ENCODE measurements at places on chromosomes 13 and 19.
A peak's percentile ranks its signal among the peaks of the same experiment; 100 is the strongest.

GRCh38 chr19:48495396-48495795, 16.2 kb downstream of the LMTK3 start:
- no peak for DNase-seq

- DNase-seq = no peak
These were observed 28.2 kb upstream of the PSG7 start for GRCh38 chr19:42965176-42965575.

GRCh38 chr19:6015841-6016545, 38.1 kb upstream of the RANBP3 start:
- DNase-seq = no peak

DNA sequence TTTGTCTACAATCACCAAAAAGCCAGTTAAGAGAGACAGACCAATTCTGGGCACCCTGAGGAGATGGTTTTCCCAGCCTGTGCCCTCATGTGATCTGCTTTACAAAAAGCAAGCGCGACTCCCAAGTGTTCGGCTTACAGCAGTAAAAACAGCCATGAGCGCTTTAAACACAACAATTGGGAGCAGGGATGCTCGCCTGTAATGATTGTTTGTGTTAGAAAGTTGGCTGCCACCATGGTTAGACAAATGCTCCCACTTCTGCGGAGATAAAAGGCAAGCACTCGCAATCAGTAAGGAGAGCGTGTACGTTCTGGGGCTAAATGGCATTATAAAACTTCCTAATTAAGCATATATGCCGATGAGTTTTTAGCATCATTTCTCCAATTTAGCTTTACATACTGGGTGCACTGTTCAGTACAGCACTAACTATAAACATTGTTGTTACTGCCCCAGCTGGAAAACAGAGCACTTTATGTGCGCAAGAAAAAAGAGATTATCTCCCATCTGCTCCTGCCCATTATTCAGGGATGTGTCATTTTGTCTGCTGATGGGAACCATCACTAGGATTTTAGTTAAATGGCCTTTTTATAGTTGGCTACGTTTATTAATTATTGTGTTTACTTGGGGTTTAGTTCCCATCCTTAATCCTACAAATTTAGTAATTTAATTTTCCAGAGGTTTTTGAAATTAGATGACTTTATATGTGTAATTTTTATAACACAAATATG, 309.3 kb upstream of the MAB21L1 start:
- DNase-seq = no peak

GRCh38 chr13:76991432-76991795, 467 bp upstream of the CLN5 start:
- peak; percentile 48 for DNase-seq

DNA sequence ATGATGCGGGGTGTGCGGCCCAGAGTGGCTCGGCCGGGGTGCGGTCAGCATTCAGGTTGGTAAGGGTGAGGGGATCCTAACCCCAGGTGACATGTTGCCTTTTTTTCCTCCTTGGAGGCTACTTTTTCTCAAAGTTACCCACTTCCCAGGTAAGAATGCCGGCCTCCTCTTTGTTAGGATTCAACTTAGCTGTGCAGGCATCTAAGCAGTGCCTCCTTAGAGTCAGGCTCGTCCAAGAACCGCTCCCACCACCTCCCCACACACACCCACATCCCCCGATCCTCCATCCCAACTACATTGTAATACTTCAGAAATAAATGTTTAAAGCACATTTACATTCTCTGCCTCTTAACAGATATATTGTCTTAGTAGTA, 733 bp upstream of the ENOX1 start:
- DNase-seq = no peak

- no peak for DNase-seq
These were observed 60.8 kb downstream of the C13orf42 start for GRCh38 chr13:51050021-51050830.

- no peak for DNase-seq
These were observed 138.7 kb downstream of the KDM4B start for GRCh38 chr19:5107432-5108122.

- DNase-seq = no peak
These were observed 10.1 kb downstream of the RPS28 start for GRCh38 chr19:8331263-8331845.

DNA sequence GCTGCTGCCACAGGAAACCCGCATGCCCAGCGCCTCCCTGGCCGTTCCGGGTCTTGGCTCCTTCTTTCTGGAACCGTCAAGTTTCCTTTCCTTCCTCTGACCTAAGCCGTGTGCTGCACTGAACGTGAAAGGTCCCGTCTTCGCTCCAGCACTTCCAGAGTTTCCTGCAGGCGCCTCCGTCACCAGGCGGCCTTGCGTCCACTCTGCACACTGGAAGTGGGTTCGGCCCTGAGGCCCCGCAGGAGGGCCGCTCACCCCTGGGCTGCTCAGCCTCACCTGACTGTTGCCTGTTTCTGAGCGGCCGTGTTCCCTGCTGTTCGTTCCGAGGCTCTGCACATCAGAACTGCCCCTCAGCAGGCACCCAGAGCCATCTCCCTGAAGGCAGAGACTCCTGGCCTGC, 12.3 kb upstream of the MEX3D start:
- no peak for DNase-seq

- DNase-seq = no peak
These were observed 116.6 kb downstream of the PCDH17 start for GRCh38 chr13:57748096-57748495.

- peak; percentile 1 for DNase-seq
These were observed 54.3 kb downstream of the SLAIN1 start for GRCh38 chr13:77751513-77752456.

DNA sequence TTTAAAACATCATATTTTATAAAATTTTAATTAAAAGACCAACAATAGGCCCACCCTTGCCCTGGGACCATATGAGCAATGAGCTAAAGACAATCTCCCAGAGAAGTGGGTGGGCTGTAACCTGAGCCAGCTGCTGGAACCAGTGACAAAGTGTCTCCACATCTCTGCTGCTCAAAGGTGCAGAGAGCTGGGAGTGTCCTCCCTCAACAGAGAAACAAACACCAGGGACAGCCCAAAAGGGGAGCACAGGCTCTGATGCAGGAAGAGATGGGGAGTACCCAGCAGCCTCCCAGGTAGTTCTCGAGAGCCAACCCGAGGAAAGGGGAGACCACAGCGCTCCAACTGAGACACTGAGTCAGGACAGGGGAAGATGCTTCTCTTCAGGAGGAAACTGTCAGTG, 39.1 kb downstream of the DOCK9 start:
- no peak for DNase-seq

GRCh38 chr19:17753976-17754375, 2.7 kb downstream of the FCHO1 start:
- DNase-seq = no peak

DNA sequence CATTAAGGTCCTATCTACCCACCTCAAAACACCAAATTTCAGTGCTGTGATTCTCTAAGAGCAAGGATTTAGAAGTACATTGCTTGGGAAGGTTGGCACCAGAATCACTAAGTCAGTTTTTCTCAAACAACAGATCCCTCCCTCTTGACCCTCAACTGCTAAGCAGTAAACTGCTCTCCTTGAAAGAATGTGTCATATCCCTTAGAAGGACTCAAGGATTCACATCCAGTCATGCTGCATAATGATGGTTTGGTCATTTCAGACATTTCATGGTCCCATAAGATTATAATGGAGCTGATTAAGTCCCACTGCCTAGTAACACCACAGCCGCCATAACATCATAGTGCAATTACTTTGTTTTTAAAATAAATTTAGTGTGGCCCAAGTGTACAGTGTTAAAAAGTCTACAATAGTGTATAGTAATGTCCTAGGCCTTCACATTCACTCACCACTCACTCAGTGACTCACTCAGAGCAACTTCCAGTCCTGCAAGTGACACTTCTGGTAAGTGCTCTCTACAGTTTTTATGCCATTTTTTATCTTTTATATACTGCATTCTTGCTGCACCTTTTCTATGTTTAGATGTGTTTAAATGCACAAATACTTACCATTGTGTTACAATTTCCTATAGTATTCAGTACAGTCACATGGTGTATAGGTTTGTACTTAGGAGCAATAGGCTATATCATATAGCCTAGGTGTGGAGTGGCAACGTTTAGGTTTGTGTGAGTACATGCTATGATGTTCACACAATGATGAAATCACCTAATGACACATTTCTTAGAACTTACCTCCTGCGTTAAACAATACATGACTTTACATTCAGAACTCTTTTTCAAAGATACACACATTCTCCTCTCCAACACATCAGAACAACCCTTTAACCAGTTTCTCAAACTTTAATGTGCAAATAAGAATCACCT, 15.7 kb upstream of the CCDC169 start:
- DNase-seq = no peak

- DNase-seq = no peak
These were observed 21.8 kb downstream of the HCN2 start for GRCh38 chr19:611481-611868.

GRCh38 chr19:20422216-20423205, 143.1 kb downstream of the ZNF737 start:
- DNase-seq = no peak

GRCh38 chr13:40389081-40389641, 277.3 kb downstream of the FOXO1 start:
- DNase-seq = peak; percentile 23

- no peak for DNase-seq
These were observed 54.0 kb downstream of the RFX2 start for GRCh38 chr19:6056282-6056741.

- no peak for DNase-seq
These were observed 9.8 kb upstream of the MZF1 start for GRCh38 chr19:58582985-58583384.

GRCh38 chr13:110575322-110576069, 14.0 kb upstream of the RAB20 start:
- no peak for DNase-seq

DNA sequence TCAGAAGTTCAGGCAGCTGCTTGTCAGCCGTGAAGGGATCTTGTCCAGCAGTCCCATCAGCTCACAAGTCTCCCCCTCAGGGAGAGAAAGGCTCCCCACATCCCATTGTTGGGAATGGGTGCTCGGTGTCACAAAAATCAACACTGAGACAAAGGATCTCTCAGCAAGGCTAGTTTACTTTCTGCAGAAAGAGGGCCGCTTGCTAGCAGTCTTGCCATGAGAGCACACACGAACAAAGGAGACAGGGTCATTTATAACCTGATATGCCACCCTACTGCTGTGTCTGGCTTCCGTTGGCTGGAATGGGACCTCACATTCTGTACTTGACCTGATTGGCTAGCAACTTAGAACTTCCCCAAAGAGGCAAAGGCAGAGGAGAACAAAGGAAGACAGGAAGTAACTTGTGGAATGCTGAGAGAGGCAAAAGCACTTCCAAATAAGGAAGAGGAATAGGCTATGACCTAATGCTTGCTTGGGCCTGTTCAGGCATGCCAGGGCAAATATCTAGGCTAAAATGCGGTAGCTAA, 8.7 kb upstream of the IGFL3 start:
- DNase-seq = no peak

DNA sequence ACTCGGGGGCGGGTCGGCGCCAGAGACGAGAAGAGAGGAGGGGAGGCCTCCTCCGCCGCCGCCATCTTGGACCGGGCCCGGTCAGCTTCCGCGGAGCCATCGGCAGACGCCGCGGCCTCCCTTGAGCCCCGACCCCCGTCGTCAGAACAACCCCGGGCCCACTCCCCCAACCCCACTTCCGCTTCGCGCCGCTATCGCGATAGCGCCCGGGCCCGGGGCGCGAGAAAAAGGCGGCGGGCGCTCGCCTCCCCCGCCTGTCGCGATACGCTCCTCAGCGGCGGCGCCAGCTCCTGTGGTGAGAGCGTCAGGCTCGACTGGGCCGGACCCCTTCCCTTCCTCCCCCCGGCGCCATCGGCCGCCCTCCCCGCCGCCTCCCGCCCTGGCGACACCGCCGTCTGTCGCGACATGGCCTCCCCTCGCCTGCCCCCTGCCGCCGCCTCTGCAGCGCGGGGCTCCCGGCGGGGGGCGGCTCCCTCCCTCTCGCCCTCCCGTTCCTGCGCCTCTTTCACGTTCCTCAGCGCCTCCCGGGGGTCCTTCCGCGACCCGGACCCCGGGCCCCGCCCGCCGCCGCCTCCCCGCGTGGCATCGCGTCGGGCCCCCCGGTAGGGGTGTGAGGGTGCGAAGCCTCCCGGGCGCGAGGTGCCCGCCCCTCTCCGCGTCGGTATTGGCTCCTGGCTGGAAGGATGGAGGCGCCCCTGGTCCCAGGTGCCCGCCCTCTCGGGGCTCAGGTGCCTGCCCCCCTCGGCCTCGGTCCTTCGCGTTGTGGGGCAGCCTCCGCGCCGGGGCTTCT, at the start of gene CNOT3:
Gene CNOT3 (plus strand): TSS at position 64 of the 790 bp plus-strand sequence. CDS start 5,217 bp downstream, outside the sequence.
- DNase-seq = peak; percentile 39

DNA sequence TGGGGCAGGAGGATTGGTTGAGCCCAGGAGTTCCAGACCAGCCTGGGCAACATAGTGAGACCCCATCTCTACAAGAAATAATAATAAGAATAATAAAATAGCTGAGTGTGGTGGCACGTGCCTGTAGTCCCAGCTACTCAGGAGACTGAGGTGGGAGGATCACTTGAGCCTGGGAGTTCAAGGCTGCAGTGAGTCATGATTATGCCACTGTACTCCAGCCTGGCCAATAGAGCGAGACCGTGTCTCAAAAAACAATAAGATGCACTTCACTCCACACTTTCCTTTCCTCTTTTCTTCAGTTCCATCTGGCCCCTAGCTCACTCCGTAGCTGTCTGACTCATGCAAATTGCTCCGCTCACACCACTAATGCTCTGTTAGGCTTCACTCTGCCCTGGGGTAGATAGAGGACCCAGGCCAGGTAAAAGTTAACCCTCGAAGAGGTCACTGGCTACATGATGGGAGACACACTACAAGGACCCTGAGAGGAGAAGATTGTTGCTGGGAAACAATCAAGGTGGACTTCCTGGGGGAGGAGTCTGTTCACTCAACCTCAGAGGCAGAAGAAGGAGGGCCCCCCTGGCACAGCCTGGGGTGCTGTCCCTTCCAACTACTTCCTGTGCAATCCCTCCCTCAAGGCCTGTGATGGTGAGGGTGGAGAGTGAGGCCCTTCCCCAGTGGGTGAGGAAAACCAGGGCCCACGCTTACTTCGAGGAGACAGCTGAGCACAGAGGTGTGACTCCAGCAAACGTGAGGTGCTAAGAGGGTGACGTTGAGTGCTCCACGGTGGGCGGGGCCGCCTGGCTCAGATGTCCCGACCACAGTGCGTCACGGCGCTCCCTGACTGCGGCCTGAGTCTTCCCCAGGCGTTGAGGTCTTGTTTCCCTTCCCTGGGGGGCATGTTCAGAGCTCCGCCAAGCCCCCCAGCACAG, 8.8 kb upstream of the TNFSF9 start:
- peak; percentile 12 for DNase-seq

DNA sequence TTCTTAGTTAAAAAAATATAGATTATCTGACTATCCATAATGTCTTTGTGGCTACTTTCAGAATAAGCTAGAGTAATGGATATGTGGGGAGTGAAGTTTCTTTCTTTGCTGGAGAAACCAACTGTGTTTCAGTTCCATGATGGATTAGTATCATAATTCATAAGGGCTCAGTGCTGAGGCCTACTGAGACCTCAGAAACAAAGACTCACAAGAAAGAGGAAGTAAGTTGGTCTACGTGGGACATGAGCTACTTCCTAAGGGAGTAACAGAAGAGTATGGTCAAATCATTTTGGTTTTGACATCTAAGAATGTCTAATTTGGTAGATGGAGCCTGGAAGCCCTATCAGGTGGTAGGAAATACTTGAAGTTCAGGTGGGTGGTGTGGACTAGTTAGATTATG, 99.0 kb upstream of the HTR2A start:
- DNase-seq = no peak

Measured in effector CD8-positive, alpha-beta T cell (primary cell).